Aorta (tissue), 5 donors: ENCODE measurements at places on chromosomes 6 and 20. TPM values are rescaled to one million over a fixed set of nuclear protein-coding genes. Genes with fewer than 3 reads are reported as not detected.

GRCh38 chr20:25745738-25746137 lies 49.1 kb upstream of the ZNF337 start:
- no peak for DNase-seq

GRCh38 chr20:24917797-24918578 lies 31.1 kb upstream of the CST7 start:
- peak; percentile 90 for DNase-seq

- DNase-seq, result no peak
These were observed 1458.6 kb upstream of the EYS start for GRCh38 chr6:67165606-67166005.

GRCh38 chr6:166435574-166435973 lies 52.8 kb upstream of the MPC1 start:
- DNase-seq, result peak; percentile 64

DNA sequence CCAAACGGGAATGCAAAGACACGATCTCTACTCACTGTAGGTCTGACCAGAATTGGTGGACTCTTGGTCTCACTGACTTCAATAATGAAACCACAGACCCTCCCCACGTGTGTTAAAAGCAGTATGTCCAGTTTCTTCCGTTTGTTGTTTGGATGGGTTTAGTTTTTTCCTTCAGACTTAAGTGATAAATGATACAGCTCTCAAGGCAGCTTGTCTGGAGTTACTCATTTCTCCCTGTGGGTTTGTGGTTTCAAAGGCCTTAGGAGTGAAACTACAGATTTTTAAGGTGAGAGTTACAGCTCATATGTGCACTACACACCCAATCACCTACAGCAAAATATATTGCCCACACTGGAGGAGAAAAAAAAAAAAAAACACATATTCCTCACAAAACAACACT lies 86.7 kb upstream of the STMND1 start:
- DNase-seq, result no peak

DNA sequence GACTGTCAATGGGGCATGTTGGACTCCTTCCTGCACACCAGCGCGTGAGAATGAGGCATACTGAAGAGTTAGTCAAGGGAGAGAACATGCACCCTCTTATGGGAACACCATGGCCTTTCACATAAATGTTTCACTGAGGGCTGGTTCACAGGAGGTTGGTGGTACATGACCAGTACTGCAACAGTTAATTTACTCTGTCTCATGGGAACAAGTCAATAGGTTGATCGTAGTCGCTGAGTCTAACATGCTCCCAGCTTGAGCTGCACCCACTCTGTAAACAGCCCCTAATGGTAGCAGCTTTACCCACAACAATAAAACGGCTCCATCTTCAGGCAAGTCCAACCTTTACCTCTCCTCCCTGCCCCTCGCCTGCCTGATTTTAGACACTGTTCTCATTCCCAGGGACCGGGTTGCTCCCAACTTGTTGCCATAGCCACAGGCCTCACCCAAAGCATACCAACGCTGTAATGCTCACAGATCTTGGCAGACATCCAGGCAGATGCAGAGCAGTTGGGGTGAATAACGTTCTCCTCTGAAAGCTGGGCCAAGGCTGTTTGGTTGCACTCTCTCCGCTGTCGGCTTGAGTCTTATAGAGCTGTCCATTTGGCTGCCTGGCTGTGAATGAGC lies 111.3 kb downstream of the LY86 start:
- DNase-seq, result peak; percentile 85

- no peak for DNase-seq
These were observed 38.2 kb upstream of the NKX2-4 start for GRCh38 chr20:21435576-21435975.

The ASF1A gene
- total RNA-seq, result 12.9 TPM

The HLA-DQA1 gene
- 46.2 TPM for total RNA-seq

The PRSS35 gene
- total RNA-seq, result 4.1 TPM

The CALHM6 gene
- total RNA-seq, result 5.7 TPM

The TOX2 gene
- 17.2 TPM for total RNA-seq
